Chondrocyte (in vitro differentiated cells): ENCODE measurements at places on chromosomes 1 and 21. TPM values are rescaled to one million over a fixed set of nuclear protein-coding genes. Genes with fewer than 3 reads are reported as not detected.

The CCDC27 gene
- not detected in 3 replicates for total RNA-seq

The AIRE gene
- total RNA-seq, result not detected in 3 replicates

The EPHA10 gene
- 0.37 TPM in 1 of 3 replicates, not detected in the others for total RNA-seq

The SPRR2F gene
- total RNA-seq, result not detected in 3 replicates

The C1orf226 gene
- 5.9 to 6.4 TPM (median 6.1 TPM) in 3 replicates for total RNA-seq

The CLIC6 gene
- 0.08 to 0.24 TPM (median 0.17 TPM) in 3 replicates for total RNA-seq

The CD5L gene
- not detected in 3 replicates for total RNA-seq

DNA sequence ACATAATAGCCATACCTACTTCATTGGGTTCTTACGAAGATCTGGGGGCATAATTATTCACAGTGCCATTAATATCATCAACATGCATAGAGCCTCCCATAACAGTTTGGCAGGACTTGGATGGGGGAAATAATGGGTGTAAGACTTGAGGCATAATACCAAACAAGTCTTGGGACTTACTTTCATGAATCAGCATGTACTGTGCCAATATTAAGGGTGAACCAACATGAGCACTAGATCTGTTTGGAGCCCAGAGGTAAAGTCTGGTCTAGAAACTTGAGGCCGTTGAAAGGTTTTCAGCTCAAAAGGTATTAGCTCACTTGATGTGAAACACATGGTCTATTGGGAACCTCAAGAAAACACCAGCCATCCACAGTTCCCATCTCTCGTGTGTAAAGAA, 56.7 kb upstream of the ZC3H11B start:
- DNase-seq, result no peak

The MRPS21 gene
- total RNA-seq, result 56.4 to 68.3 TPM (median 58.5 TPM) in 3 replicates

GRCh38 chr1:168110896-168111545, 25.7 kb downstream of the GPR161 start:
- no peak for DNase-seq
